ENCODE measurements at places on chromosomes 4 and X.

DNA sequence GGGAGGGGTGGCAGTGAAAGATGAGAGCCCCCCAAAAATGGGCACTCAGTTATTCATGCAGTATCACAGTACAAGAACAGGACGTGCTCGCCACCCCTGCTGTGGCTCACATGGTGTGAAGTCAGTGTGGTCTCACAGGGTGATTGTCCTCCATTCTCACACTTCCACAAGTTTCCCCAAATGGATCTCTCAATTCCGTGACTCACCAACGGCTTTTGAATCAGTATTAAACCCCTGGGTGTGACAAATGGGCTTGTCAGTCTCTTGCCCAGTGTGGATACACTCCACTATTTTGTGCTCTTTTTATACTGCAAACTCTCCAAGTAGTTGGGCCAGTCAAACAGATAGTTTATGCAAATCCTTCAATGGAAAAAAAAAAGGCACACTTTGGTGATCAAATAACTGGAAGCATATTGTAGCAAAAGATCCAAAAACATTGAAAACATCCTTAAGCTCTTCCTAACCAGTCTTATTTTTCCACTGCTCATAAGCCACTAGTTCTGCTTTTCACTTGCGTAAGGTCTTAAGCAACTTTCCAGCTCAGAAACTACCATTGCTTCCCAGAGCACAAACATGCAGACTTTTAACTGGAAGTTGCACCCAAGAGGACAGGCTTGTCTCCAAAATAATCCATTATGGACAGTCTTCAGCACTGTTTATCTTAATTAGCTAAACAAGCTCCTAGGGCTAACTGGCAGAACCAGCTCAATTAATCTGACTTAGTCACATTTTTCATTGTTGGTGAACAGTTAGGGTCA, 365.7 kb downstream of the PPP3CA start:
- DNase-seq, result peak; percentile 65

GRCh38 chr4:74768857-74769525, 25.3 kb downstream of the BTC start:
- DNase-seq, result peak; percentile 64

GRCh38 chr4:116668190-116668589, 417.2 kb downstream of the TRAM1L1 start:
- no peak for DNase-seq

- peak; percentile 35 for DNase-seq
Measured at GRCh38 chr4:154124539-154125255, 335.8 kb upstream of the SFRP2 start.

- DNase-seq, result peak; percentile 93
Measured at GRCh38 chrX:11953615-11954014, 184.7 kb upstream of the FRMPD4 start.

DNA sequence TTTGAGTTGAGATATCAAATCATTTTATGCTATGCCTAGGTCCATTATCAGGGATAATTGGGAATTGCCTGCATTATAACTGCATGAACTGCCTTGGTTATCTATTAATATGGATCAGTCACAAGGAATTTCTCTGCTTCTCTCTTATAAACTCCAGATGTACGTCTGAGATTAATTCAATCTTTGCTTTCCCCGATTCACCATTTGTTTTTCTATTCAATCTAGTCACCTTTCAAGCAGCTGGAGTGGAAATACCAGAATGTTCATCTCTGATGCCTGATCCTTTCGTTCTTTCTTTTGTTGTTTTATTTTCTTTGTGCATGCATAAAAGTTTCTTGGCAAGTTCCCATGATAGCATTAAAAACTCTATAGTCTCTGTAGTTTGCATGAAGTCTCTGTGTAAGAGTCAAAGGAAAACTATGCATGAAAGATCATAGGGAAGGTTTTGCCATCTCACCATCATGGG, 22.6 kb downstream of the SYNPO2 start:
- peak; percentile 65 for DNase-seq

DNA sequence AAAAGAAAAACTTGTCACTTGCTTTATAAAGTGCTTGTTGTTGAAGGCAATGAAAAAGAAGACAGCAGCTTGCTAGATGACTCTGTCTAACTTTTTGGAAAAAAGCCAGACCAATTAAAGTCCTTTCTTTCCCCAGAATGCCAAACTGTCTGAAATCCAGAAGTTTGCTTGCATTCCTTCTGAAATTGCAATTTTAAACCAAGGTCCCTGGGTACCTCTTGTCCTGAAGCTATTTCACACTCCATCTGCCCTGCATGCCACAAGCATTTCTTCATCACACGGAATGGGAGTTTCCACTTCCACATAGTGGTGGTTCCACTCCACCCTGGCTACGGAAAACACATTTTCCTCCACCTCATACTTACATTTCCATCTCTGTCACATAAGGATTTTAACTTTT, 101.0 kb downstream of the PAPSS1 start:
- peak; percentile 83 for DNase-seq

DNA sequence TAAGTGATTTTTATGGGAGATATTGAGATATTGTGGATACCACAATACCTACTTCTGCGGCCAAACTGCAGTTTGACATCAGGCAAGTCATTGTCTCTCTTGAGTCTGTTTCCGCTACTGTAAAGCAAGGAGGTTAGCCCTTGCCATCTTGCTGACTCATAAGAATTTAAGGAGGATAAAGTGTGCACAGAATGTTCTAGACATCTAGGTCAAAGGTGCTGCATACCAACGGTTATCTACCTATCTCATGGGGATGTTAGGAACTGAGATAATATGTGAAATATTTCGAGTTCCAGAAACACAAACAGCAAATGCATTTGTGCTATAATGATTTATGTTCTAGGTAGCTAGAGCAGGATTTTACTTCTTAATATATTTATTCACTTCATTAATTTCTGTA, 211.5 kb upstream of the NR3C2 start:
- DNase-seq, result peak; percentile 83

GRCh38 chrX:19727887-19728648, 159.3 kb downstream of the SH3KBP1 start:
- DNase-seq, result no peak

GRCh38 chr4:118175506-118175905, 141.2 kb downstream of the NDST3 start:
- DNase-seq, result no peak

DNA sequence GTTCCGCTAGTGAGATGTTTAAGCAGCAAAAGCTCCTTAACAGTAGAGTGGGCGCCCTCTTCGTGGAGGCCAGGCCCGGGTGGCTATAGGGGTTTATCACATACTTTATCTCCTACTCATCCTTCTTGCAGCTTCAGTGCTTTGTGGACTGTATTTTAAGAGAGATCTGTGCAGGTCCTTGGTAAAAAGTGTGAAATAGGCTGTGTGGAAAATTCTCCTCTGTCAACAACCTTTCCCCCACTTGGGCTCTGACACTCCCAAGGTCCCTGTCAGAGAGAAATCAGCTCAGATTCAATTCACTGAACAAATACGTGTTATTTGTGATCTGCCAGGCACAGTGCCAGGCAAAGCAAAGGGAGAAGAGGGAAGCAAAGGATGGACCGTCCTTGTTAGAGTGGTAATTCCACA, 214.3 kb upstream of the PPARGC1A start:
- peak; percentile 75 for DNase-seq

Data from cardiac fibroblast (primary cell).